ENCODE measurements at places on chromosomes 5 and 9. TPM values are rescaled to one million over a fixed set of nuclear protein-coding genes. Genes with fewer than 3 reads are reported as not detected.
A peak's percentile ranks its signal among the peaks of the same experiment; 100 is the strongest.

DNA sequence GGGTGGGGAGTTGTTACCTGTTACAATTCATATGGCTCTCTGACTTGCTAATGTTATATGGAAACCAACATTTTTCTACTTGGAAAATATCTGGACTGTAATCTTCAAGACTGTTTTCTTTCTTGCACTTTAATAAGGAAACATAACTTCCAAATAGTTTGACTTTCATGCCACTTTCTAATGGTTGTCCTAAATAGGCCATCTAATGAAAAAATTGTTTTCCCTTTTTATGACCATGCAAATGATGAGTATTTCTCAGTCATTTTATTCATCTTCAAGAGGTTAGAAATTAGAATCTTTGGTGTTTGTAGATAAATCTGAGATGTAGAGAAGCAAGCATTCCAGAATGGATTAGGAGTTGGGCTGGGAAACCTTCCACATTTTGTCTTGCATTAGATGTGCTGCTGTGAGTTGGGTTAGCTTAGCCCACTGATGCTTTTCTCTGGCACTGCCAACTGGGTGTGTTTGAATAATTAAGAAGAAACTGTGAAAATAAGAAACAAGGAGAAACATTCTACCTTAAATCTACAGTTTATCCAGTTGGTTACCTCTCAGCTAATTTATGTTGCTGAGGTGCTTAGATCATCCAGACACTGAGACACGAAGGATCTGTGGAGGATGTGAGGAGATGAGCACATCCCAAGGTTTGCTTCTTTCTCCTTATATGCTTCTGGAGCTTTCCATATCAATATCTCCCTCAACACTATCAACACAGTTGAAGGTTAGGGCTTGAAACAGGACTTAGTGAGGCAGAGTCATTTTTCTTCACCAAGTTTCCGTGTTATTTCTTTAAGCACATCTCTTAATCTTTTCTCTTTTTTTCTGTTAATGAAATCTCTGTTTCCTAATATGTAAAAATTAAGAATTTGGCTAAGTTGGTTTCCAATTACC, 2.7 kb downstream of the RASGRF2 start:
- no peak overlapping the region for H3K4me3 ChIP-seq
- H3K27ac ChIP-seq, result no peak overlapping the region
- no peaks in the 10 kb centered on the region for H3K4me1 ChIP-seq

DNA sequence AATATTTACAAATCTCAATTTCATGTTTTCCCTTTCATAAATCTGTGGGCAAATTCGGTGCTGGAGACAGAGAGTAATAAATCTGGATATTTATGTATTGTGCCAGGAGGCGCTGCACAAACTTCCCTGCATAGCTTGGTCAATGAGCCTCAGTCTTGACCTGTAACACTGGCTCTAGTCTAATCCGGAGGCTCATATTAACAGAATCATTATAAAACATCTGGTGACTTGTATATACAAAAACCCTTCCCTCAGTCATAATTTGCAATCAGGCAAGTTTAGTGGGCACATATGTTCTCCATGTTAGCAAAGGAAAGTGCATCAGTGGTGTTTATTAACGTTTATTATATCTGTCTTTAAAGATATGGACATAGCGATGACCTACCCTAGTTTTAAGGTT, 104.0 kb upstream of the BNC2 start:
- H3K27ac ChIP-seq, result no peak overlapping the region
- no peaks in the 10 kb centered on the region for H3K27me3 ChIP-seq
- no peaks in the 10 kb centered on the region for H3K4me1 ChIP-seq
- no peak overlapping the region for H3K4me3 ChIP-seq
- no peak for DNase-seq

DNA sequence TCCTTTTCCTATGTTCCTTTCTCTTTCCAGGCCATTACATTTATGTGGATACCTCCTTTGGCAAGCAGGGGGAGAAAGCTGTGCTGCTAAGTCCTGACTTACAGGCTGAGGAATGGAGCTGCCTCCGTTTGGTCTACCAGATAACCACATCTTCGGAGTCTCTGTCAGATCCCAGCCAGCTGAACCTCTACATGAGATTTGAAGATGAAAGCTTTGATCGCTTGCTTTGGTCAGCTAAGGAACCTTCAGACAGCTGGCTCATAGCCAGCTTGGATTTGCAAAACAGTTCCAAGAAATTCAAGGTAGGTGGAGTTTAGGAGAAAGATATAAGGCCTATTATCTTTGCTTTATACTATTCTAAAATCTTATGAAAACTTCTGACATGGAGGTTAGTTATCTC, 64.5 kb downstream of the MAMDC2 start:
- H3K27me3 ChIP-seq, result no peaks in the 10 kb centered on the region
- H3K4me1 ChIP-seq, result no peaks in the 10 kb centered on the region
- no peak overlapping the region for H3K4me3 ChIP-seq

Gene ZNF366
- total RNA-seq, result 5.8 TPM

GRCh38 chr9:35757226-35757891, 3.3 kb upstream of the MSMP start:
- H3K4me1 ChIP-seq, result no peaks in the 10 kb centered on the region
- DNase-seq, result no peak

Gene CREB3
- total RNA-seq, result 39.5 TPM

GRCh38 chr5:31981361-31981945, 192.7 kb downstream of the GOLPH3 start:
- H3K4me3 ChIP-seq, result no peak overlapping the region
- no peaks in the 10 kb centered on the region for H3K27me3 ChIP-seq
- no peak for DNase-seq
- no peak overlapping the region for H3K27ac ChIP-seq
- no peaks in the 10 kb centered on the region for H3K4me1 ChIP-seq
- no peaks in the 10 kb centered on the region for H3K36me3 ChIP-seq

DNA sequence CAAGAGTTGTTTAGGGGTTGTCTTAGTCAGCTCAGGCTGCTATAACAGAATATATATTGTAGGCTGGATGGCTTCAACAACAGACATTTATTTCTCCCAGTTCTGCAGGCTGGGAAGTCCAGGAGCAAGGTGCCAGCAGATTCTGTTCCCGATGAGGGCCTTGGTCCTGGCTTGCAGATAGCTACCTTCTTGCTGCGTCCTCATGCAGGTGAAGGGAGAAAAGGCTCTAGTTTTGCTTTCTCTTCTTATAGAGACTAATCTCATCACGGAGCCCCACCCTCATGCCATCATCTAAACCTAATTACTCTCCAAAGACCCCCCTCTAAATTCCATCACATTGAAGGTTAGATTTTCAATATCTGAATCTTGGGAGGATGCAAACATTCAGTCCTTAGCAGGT, 246.0 kb upstream of the ANKRD55 start:
- H3K27me3 ChIP-seq, result no peaks in the 10 kb centered on the region
- no peak for DNase-seq
- no peaks in the 10 kb centered on the region for H3K36me3 ChIP-seq
- no peak overlapping the region for H3K4me3 ChIP-seq
- no peak overlapping the region for H3K27ac ChIP-seq

Gene RNF183
- total RNA-seq, result not detected

- H3K4me3 ChIP-seq, result peak overlapping the region; percentile 87
- H3K27me3 ChIP-seq, result no peaks in the 10 kb centered on the region
- DNase-seq, result no peak
- peaks cover 29% of the 10 kb centered on the region for H3K4me1 ChIP-seq
- no peak overlapping the region for H3K27ac ChIP-seq
These were observed 224.4 kb downstream of the EBF1 start for GRCh38 chr5:158875272-158875679.

DNA sequence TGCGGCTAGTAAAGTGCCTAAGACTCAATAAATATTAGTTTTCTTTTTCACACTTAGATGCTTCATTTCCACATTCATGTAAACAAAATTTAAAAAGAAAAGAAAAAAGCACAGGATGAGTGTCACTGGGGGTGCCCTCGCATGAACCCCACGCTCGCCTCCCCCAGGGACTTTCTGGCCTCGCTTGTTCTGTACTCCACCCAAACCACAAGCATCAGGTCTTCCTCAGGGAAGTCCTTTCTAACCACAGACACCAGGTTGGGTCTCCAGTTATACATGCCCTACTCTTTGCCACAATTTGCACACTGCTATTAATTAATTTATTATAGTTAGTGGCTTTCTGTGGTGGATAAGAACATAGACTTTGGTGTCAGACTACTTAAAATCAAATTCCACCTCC, 92.4 kb downstream of the RORB start:
- H3K27me3 ChIP-seq, result no peaks in the 10 kb centered on the region
- H3K4me3 ChIP-seq, result no peak overlapping the region
- no peak overlapping the region for H3K27ac ChIP-seq
- no peak for DNase-seq

Gene FOXD4L4
- total RNA-seq, result 0.19 TPM

- no peak for DNase-seq
- no peaks in the 10 kb centered on the region for H3K27me3 ChIP-seq
- H3K4me3 ChIP-seq, result no peak overlapping the region
- no peaks in the 10 kb centered on the region for H3K36me3 ChIP-seq
- no peaks in the 10 kb centered on the region for H3K4me1 ChIP-seq
These were observed 91.8 kb upstream of the ACO1 start for GRCh38 chr9:32292611-32293010.

Gene OLFML2A
- total RNA-seq, result 15.9 TPM

DNA sequence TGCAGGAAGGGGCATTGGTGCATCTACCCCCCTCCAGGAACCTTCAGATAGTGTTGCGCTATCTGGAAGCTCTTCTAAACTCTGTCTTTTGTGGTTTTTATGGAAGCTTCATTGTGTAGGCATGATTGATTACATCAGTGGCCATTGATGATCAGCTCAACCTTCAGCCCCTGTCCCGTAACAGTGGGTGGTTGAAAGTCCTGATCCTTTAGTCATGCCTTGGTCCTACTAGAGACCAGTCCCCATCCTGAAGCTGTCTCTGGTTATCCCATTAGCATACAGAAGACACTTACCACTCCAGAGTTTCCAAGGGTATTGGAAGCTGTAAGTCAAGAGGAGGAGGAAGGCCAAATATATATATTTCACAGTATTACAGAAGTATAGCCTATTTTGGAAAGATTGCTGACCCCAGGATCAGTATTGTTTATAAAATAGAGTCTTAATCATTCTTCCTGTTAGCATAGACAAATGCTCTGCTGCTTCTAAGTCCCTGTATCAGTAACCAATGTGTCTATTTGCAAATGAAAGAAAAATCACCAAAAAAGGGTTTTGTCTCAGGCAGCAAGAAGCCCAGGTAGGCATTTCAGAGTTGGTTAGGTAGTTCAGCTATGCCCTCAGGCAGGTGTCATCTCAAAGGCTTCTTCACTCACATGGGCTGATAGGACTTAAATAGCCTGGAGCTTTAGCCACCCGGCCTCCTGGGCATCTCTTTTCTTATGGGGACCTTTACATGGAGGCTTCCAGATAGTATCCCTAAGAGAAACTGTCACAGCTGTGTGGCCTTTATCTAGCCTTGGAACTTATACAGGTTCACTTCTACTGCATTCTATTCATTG, 41.6 kb downstream of the SPIN1 start:
- H3K4me1 ChIP-seq, result peaks cover 8% of the 10 kb centered on the region
- DNase-seq, result no peak
- peaks cover 2% of the 10 kb centered on the region for H3K36me3 ChIP-seq

DNA sequence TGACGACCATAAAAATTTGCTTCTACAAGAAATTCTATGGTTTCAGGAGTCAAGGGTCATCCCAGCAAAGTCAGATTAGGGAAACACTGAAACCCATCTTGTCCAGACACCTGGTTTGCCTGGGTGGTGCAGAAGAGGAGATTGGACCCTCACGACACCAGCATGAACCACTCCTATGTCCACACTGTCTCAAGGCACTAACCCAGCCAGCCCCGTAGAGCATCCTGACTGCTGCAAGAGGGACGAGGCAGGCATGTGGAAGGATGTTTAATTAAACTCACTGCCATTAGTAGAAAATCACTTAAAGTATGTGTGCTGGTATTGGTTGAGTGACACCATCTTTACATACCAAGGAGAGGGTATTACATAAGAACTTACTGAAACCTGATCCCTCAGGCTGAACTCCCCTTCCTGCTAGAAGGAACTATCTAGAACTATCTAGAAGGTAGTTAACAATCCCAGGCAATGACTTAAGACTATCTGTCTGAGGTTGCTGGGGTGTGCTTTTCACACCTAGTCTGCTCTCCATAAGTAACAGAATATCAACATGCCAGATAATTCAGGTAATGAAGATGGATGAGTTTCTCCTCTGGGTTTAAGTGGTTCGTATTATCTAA, 93.6 kb downstream of the SEMA6A start:
- H3K36me3 ChIP-seq, result no peaks in the 10 kb centered on the region
- H3K4me3 ChIP-seq, result no peak overlapping the region
- H3K27me3 ChIP-seq, result no peaks in the 10 kb centered on the region
- no peak overlapping the region for H3K27ac ChIP-seq

GRCh38 chr9:18692268-18692667, 218.3 kb downstream of the ADAMTSL1 start:
- H3K4me3 ChIP-seq, result no peak overlapping the region
- H3K27me3 ChIP-seq, result no peaks in the 10 kb centered on the region
- DNase-seq, result no peak
- H3K36me3 ChIP-seq, result no peaks in the 10 kb centered on the region

- H3K4me3 ChIP-seq, result no peak overlapping the region
- no peaks in the 10 kb centered on the region for H3K27me3 ChIP-seq
- H3K36me3 ChIP-seq, result no peaks in the 10 kb centered on the region
- no peak for DNase-seq
These were observed 276.8 kb downstream of the GAS1 start for GRCh38 chr9:86670536-86670935.

DNA sequence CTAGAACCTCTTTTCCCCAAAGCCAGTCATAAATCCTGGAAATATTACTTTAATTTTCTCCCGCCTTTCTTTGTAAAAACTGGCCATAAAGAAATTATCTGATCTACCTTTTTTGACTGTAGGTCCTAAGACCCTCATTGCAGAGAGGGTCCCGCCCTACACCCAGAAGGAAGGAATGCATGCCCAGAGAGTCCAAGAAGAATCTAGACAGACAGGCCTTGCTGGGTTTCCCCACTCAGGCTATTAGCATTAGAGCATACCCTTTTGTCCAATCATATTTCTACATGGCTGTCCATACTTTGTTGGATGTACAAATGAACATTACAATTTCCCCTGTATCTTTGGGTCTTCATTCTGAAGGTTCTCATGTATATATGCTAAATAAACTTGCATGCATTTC, 1.9 kb upstream of the ATG10 start:
- no peak overlapping the region for H3K27ac ChIP-seq
- H3K4me3 ChIP-seq, result no peak overlapping the region
- no peak for DNase-seq

DNA sequence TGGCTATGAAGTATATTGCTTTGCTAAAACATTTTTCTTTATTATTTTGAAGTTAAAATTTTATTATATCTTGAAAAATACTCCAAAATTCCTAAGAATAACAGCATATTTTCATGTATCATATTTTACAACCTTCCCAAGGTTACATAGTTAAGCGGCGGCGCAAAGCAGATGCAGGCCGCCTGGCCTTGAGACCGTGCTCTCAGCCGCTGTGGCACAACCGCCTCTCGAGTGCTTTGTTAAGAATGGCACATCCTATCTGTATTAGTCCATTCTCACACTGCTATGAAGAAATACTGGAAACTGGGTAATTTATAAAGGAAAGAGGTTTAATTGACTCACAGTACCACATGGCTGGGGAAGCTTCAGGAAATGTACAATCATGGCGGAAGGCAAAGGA, 228.8 kb downstream of the ARRDC3 start:
- no peak overlapping the region for H3K27ac ChIP-seq
- H3K4me1 ChIP-seq, result no peaks in the 10 kb centered on the region
- DNase-seq, result no peak
- no peak overlapping the region for H3K4me3 ChIP-seq

- no peaks in the 10 kb centered on the region for H3K36me3 ChIP-seq
- H3K27ac ChIP-seq, result no peak overlapping the region
- H3K4me1 ChIP-seq, result no peaks in the 10 kb centered on the region
- H3K4me3 ChIP-seq, result no peak overlapping the region
These were observed 504.5 kb upstream of the ITGA1 start for GRCh38 chr5:52283221-52283620.

GRCh38 chr5:133469846-133470245, 142.5 kb downstream of the FSTL4 start:
- no peak overlapping the region for H3K4me3 ChIP-seq
- H3K36me3 ChIP-seq, result no peaks in the 10 kb centered on the region
- H3K4me1 ChIP-seq, result no peaks in the 10 kb centered on the region
- no peaks in the 10 kb centered on the region for H3K27me3 ChIP-seq
- no peak for DNase-seq
- no peak overlapping the region for H3K27ac ChIP-seq
